ENCODE measurements at places on chromosomes 7 and 10. TPM values are rescaled to one million over a fixed set of nuclear protein-coding genes. Genes with fewer than 3 reads are reported as not detected.

The TCAF2 gene
- 4.1 TPM for total RNA-seq

The SPDYE9 gene
- total RNA-seq, result not detected

The AKR1D1 gene
- total RNA-seq, result not detected

The HMX2 gene
- total RNA-seq, result not detected

The ACSM6 gene
- not detected for total RNA-seq

The GJC3 gene
- total RNA-seq, result 0.24 TPM

The SLC13A1 gene
- total RNA-seq, result not detected

The ZP3 gene
- total RNA-seq, result 43.9 TPM

The TMEM176A gene
- not detected for total RNA-seq

The GIMAP8 gene
- under 0.01 TPM for total RNA-seq

The SLC26A5 gene
- not detected for total RNA-seq

The RASA4B gene
- total RNA-seq, result 3.9 TPM

The TRIM74 gene
- total RNA-seq, result not detected

The AMPH gene
- total RNA-seq, result not detected

The CLDN12 gene
- total RNA-seq, result 62.2 TPM
